ENCODE measurements at places on chromosomes 5 and 9.

DNA sequence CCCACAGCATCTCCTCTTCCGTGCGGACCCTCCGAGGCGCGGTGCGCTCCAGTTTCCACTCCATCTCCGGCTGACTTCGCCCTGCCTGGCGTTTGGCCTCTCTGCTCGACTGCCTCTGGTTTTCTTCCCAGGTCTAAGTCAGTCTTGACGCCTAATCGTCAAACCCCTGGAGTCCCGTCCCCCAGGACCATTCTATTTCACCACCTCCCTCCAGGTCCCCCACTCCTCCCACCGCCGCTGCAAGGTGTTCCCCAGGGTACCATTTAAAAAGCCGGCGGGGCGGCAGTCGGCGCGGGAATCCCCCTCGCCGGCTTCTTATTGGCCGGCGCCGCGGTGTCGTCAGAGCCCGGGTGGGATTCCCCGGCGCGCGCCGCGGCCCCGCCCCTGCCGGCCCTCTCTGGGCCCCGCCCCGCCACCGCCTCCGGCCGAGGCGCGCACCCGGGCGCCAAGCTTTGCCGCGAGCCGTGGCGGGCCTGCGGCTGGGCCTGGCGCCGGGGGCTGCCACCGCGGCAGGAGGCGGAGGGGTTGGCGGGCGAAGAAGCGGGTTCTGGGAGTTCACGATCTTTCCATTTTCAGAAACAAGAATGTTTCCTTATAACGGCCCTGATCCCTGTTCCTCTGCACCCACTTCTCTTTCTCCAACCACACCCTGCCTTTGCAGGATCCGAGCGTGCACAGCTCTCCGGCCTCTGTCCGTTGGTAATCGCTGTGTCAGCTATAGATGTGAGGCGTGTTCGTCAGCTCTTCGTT lies at the start of gene CDC20B:
Gene CDC20B (minus strand): TSS at position 241 of the 750 bp plus-strand sequence. CDS start 177 bp downstream, at position 64.
- no peak for DNase-seq

GRCh38 chr5:72194846-72195245 lies 87.6 kb downstream of the MAP1B start:
- DNase-seq = no peak

DNA sequence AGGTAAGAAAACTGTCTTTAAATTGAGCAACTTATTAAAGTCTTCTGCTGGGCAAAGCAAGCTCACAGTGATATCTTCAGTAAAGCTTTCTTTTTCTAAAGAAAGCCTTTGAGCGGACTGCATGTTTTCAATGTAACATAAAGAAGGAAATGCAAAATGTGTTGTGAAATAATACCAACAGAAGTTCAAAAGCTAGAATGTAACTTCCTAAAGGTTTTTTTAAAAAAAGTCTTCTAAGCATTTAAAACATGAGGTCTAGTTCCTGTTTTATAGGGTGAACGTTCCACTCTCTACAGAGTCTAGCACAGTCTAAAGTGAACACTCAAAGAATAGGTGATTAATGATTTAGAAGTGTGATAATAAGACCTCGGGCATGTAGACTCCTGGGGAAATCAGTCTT lies 62.9 kb downstream of the DENND1A start:
- DNase-seq = no peak

- no peak for DNase-seq
Measured at GRCh38 chr5:21219251-21219650, 1231.3 kb upstream of the CDH18 start.

DNA sequence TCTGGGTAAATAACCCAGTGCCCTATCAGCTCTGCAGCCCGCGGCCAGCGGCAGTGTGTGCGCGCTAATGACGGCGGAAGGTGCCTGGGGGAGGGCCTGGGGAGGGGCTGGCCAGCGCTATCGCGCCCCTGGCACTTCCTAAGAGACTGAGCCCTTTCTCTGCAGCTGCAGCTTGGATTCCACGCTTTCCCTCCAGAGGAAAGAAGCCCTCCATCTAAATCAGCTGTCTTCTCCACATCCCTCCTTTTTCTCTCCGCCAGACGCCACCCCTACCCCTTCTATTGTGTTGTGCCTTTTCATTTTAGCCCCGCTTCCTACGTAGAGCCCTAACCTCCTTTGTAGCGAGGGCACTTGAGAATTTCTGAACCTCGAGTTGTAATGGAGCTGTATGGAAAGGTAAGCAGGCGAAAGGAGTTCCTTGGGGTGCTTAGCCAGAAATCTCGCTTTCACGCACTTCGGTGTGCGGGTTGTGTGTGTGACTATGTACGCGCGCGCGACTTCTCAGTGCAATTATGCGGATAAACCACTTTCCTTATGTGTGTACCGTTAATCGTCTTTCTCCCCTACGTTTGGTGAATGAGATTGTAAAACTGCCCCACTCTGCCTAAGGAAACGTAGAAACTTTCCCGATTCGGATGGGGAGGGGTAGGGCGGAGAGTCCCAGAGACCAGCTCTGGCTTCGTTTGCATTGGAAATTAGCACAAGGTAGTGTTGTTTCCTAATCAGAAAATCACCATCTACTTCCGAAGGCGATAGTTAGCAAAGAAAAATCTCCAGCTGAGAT lies 664 bp upstream of the RAB3C start:
- DNase-seq = no peak

DNA sequence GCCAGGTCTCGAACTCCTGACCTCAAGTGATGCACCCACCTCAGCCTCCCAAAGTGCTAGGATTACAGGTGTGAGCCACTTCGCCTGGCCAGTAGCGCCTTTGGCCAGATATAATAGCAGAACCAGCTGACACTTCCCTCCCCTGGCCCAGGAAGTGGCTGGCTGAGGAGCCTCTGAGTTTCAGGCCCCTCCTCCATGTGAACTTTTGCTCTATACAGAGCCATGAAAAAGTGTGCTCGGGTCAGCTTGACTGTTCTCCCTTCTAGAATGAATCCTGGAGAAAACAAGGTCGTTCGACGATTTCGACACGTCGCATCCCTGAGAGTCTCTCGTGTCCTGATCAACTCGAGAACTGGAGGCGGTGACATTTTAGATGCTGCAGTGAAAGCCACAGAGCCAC lies 8.6 kb upstream of the ZDHHC12 start:
- no peak for DNase-seq

- DNase-seq = no peak
Measured at GRCh38 chr9:98807814-98808195, 335 bp downstream of the GALNT12 start.

GRCh38 chr5:107235167-107235566 lies 435.6 kb downstream of the EFNA5 start:
- DNase-seq = no peak
